ENCODE measurements at places on chromosomes 1 and 21.
A peak's percentile ranks its signal among the peaks of the same experiment; 100 is the strongest.

DNA sequence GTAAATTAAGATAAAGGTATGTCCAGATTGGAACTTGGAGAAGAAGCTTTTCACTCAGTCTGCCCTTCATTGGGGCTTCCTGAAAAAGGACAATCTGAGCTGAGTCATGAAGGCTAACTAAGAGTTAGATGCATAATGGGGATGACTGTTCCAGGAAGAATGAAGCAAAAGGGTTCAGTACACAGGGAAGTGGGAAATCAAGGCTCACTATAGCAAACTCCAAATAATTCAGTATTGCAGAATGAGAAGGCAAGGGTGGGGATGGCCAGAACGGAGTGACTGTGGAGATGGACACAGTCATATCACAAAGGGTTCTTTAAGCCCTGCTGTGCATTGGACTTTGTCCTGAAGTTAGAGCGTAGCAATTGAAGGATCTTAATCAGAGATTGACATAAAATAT is 158.3 kb downstream of the FGGY start:
- DNase-seq = no peak

GRCh38 chr1:5939271-5940170 is 52.7 kb downstream of the NPHP4 start:
- no peak for DNase-seq

DNA sequence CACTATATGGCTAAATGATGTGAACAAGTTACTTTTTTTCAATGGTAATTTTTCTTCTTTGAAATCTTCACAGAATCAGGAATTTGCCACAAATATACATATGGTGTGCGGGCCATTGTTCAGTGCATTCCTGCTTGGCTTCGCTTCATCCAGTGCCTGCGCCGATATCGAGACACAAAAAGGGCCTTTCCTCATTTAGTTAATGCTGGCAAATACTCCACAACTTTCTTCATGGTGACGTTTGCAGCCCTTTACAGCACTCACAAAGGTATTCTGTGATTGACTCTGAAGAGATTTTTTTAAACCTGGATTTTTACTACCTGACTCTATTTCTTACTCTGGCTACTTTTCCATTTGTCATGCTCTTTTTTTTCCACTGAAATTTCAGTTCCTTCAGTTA is 76.2 kb upstream of the KIAA1614 start:
- DNase-seq = no peak

- no peak for DNase-seq
Measured at GRCh38 chr1:32361308-32361673, 994 bp downstream of the FAM229A start.

GRCh38 chr1:1832166-1832565 is 53.9 kb upstream of the NADK start:
- no peak for DNase-seq

GRCh38 chr1:243457363-243457982 is 201.6 kb downstream of the SDCCAG8 start:
- DNase-seq = no peak

DNA sequence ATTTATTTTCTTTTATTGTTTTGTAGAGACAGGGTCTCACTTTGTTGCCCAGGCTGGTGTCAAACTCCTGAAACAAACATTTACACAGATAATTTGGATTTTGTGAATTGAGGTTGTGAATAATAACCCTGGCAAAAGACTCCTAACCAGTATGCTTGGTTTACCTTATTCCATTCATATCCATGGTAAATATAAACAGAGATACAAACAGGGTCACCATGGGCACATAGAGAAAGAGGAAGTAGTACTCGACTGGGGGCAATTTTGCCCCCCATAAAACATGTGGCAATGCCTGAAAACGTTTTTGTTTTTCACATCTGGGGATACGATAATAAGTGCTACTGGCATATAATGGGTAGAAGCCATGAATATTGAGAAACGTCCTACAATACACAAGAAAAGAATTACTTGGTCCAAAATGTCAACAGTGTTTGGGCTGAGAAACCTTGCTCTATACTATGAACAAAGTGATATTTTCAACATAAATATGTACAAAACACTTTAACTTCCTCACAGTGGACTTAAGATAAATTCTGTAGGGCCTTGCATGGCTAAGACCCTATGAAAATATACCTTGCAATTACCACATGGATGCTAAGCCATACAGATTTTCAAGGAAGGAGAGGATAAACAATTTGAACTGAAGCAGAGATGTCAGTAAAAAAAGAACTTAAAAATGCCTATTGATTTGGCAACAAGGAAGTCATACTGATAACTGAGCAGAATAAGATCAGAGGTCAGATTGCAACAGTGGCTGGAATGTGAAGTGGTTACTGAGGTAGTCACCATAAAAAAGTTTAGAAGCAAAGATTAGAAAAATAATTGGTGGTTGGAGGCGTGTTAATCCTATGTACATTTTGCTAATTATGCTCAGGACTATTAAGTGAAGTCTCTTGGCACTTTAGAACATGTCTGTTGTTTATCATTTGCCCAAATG is 27.4 kb upstream of the ASPM start:
- DNase-seq = no peak

GRCh38 chr1:42940851-42941639 is 17.6 kb downstream of the SLC2A1 start:
- DNase-seq = peak; percentile 80

DNA sequence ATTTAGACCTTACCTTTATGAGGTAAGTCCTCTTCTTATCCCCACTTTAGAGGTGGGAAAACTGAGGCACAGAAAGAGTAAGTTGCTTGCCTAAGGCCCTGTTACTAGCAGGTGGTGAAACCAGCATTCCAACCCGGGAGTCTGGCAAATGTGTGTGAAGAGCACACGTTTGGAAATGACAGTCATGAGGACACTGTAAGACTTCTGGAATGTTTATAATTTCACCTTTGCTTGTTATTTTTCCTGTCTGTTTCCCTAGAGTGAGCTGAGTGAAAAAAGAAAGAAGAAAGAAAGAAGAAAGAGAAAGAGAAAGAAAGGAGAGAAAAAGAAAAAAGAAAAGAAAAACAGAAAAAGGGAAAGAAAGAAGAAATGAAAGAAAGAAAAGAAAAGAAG is 21.2 kb upstream of the LGALS8 start:
- DNase-seq = no peak

DNA sequence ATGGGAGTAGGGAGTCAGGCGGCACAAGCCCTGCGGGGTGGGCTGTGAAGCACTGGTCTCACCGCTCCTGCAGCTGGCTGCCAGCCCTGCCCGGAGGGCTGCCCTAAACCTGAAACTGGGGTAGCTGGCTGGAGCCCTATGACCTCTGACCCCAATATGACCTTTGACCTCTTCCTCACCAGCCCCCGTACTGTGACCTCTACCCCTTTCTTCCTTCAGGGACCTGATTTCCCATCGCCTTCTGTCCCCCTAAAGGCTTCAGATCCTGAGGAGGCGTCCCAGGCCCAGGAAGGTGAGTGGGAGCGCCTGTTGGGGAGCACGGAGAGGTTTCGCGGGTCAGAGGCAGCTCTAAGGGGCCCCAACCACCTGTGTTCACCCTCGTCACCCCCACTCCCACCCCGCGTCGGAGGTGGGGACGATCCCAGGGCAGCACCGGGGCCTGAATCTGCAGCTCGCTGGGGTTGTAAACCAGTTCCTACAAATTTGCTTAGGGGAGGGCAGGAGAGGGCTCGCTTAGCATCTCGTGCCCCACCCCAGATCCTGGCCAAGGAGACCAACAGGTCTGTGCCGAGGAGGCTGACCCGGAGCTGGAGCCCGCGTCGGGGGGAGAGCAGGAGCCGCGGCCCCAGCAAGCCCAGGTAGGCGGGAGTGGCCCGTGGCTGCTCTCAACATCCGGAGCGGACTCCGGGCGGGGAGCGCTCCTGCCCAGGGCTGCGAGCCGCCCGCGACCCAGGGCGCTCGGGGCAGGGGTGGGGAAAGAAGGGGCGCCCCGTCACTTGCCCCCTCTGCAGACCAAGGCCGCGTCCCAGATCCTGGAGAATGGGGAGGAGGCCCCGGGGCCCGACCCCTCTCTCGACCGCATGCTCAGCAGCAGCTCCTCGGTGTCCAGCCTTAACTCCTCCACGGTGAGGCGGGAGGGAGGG is 7.3 kb downstream of the SYTL1 start:
- DNase-seq = no peak

DNA sequence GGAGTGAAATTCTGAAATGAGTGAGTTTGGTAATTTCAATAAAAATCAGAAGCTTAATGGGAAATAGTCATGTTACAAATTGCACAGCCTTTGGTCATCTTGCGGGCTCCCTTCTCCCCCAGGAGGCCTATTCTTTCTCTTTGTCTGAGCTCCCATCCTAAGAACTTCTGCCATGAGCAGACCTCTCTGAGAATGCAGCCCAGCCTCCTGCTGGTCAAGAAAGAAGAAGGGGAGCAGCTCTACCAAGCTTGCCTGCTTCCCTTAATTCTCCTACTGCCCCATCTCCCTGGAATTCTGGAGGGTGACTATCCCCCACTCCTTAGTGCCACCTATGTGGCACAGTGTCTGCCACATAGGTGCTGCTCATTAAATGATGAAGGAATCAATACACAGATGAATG is 300.7 kb upstream of the DAB1 start:
- no peak for DNase-seq
